ENCODE measurements at places on chromosomes 2 and 18. TPM values are rescaled to one million over a fixed set of nuclear protein-coding genes. Genes with fewer than 3 reads are reported as not detected.

The RGPD3 gene
- 1.5 TPM for total RNA-seq

The COLEC11 gene
- not detected for total RNA-seq

The ODC1 gene
- 163 TPM for total RNA-seq

The NYAP2 gene
- total RNA-seq = 0.10 TPM

The COL3A1 gene
- 0.42 TPM for total RNA-seq

The C2orf80 gene
- not detected for total RNA-seq

The CIB4 gene
- total RNA-seq = not detected

The D2HGDH gene
- 7.7 TPM for total RNA-seq

The MC2R gene
- under 0.01 TPM for total RNA-seq

The FN1 gene
- 4.6 TPM for total RNA-seq

The UGT1A5 gene
- not detected for total RNA-seq

The IL1R2 gene
- 1.4 TPM for total RNA-seq

The TEX44 gene
- total RNA-seq = not detected

The ERFE gene
- total RNA-seq = 0.10 TPM

The KATNAL2 gene
- 0.42 TPM for total RNA-seq

The SMC6 gene
- total RNA-seq = 9.2 TPM

The THSD7B gene
- not detected for total RNA-seq

The C2orf66 gene
- not detected for total RNA-seq

The SANBR gene
- total RNA-seq = 4.4 TPM

The RNU2-63P gene
- total RNA-seq = not detected

The LHCGR gene
- total RNA-seq = not detected

The LYPD6B gene
- total RNA-seq = not detected

The POTEI gene
- under 0.01 TPM for total RNA-seq

The ABCG5 gene
- not detected for total RNA-seq

The AQP12B gene
- not detected for total RNA-seq

The SLC39A6 gene
- 18.1 TPM for total RNA-seq

The FOXD4L1 gene
- total RNA-seq = 0.10 TPM

The MAP3K19 gene
- total RNA-seq = not detected

The GATA6 gene
- total RNA-seq = 0.10 TPM

The PAX3 gene
- total RNA-seq = 0.21 TPM

The SH3BP4 gene
- 1.4 TPM for total RNA-seq

The SP9 gene
- not detected for total RNA-seq

The CHST9 gene
- total RNA-seq = 0.10 TPM

The FBXO48 gene
- 0.52 TPM for total RNA-seq

The HNMT gene
- total RNA-seq = 42.2 TPM

The REG3A gene
- not detected for total RNA-seq

The MAP2 gene
- 0.73 TPM for total RNA-seq

The RPRM gene
- total RNA-seq = 0.10 TPM

The MOCOS gene
- under 0.01 TPM for total RNA-seq

The SNX17 gene
- 54.8 TPM for total RNA-seq

The L3MBTL4 gene
- total RNA-seq = 3.0 TPM

The CNGA3 gene
- total RNA-seq = not detected

The UPP2 gene
- total RNA-seq = not detected

The ALK gene
- total RNA-seq = not detected

The UNC80 gene
- total RNA-seq = not detected

The ERBB4 gene
- total RNA-seq = not detected

The CCDC85A gene
- total RNA-seq = not detected
